ENCODE measurements at places on chromosomes 5 and 9. TPM values are rescaled to one million over a fixed set of nuclear protein-coding genes. Genes with fewer than 3 reads are reported as not detected.

- DNase-seq, result no peak
Observed at GRCh38 chr9:131198041-131198715, 72.8 kb downstream of the NUP214 start.

DNA sequence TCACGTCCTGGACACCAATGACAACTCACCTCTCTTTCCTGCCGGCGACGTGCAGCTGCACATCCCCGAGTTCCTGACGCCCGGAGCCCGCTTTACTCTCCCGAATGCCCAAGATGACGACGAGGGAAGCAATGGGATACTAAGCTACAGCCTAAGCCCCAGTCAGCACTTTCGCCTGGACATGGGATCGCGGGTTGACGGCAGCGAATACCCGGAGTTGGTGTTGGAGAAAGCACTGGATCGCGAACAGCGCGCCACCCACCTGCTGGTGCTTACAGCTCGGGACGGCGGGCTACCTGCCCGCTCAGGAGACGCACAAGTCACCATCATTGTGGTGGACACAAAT is 1.1 kb downstream of the PCDHAC1 start:
- DNase-seq, result no peak

DNA sequence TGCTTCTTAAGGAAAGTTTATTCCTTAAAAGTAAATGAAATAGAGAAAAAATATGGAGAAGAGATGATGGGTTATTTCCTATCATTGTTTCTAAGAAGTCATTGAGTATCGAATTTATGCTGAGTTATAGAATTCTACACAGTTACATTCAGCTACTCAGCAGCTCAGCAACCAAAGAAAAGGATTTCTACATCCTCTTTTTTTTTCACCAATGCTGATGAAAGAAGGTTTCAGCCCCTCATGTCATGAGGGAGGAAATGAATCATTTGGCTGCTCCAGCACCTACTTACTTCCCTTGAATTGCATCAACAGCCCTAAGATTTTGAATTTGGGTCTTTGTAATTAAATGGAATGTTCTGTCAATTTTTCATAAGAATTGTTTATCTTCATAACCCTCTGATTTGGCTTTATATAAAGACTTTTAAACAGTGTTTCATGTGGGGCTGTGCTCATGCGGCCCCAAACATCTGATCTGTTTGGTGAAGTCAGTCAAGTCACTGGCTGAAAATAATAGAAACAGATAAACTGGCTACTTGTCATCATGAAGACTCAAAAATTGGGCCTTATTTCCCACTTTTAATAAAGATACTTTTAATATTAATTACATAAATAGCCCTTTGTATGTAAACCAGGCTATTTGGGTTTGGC is 18.5 kb upstream of the SNX2 start:
- no peak for DNase-seq

DNA sequence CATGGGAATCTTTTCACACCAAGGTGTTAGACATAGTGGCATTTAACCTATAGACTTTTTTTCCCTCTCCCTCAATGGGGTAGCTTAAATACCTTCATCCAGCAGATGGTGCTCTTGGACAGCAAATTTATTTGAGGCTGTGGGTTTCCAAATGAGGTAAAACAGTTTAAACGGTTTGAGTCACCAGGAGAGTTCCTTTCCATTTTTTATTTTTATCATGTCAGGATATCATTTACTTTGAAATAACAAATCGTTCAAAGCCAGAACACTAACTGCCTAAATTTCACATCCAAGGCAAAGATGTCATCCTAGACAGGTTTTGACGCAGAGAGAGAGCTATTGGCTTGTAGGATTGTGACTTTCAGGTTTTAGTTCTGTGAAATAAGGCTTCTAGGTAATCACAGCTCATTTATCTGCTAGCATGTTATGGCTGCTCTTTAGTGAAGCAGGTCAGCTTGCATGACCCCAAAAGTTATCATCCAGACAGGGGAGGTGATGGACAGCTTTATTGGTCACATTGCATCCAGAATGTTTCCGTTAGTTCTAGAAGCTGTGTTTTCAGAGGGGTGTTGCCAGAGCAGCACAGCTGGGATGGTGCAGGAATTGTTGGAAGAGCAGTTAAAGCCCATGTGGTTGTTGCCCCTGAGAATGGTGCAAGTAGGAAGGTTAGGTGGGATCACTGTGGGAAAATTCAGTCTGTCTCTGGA is 69.8 kb downstream of the KDM4C start:
- no peak for DNase-seq

- no peak for DNase-seq
Observed at GRCh38 chr5:198516-199196, 7.4 kb downstream of the LRRC14B start.

DNA sequence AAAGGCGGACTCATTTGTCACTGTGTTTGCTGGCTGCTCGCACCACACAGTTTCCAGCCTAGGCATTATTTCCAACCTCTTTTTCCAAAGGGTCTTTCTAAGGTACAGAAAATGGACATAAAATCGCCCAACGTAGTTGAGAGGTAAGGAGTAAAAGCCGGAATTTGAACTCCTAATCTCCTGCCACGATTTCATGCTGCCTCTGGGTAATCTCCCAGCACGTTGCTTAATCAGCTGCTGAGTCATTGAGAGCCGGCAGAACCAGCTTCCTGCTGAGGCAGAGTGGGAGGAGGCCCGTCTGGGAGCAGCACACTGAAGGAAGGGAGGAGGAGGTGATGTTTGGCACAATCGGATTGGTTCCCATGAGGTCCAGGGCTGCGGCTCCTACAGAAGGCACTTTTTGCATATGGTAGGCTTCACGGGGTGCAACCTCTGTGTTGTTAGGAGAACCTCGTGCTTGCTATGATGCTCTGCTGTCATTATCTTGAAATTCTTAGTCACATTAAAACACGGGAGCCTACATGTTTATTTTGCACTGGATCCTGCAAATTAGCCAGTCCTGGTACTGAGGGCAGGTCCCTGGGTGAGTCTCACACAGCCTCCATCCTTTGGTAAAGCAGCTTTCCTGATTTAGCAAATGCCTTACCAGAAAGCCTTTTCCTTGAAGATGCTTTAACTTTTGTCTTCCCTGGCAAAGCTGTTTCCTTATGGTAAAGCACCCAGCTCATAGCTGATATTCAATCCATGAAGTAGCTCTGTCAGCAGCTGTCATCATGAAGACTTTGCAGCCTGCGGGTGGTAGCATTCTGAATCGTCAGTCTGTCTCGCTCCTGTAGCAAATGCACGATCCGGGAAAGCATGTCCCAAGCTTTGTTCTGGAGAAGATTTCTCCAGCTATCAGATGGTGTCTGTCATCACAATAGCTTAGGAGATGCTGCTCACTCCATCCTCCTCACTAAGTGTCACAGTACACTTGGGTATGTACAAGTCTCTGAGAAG is 191.6 kb upstream of the MSX2 start:
- DNase-seq, result peak; percentile 69

- peak; percentile 60 for DNase-seq
Observed at GRCh38 chr5:14739538-14739937, 75.0 kb downstream of the OTULIN start.

DNA sequence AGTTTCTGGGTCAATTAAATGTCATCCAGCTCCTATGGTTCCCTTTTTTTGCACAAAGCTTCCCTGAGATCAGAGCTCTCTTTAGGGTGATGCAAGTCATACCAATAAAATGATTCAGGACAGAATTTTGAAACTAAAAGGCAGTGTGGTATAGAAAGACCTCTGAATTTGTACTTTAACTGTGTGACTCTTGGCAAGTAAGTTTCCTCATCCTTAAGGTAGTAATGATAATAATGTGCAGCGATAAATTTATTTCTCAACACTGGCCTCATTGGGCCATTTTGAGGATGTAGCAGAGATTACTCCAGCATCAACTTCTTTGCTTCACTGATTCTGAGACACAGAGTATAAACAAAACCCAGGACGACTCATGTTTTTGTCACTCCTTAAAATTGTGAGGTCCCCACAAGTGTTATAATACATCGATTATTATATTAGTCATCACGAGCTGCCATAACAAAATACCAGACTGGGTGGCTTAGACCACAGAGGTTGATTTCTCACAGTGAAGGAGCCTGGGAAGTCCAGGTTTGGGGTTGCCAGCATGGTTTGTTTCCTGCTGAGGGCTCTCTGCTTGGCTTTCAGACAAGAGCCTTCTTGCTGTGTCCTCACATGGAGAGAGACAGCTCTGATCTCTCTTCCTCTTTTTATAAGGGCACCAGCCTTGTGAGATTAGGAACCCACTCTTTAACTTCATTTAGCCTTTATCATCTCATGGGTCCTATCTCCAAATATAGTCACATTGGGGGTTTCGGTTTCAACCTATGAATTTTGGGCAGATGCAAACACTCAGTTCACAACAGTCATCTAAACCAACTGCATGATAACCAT is 293.0 kb downstream of the ZNF608 start:
- DNase-seq, result no peak

DNA sequence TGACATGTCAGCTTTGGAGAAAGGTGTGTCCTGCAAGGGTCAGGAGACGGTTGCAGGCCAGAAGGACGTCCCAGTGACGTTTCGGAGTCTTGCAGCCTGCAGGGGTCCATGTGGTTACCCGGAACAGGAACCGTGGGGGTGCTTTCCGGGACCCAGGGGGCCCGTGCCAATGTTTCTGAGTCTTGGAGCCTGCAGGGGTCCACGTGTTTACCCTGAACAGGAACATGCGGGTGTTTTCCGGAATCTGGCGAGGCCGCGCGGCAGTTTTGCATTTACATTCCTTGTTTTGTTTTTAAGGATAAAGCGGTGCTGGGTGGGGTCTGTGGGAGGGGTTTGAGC is 30.6 kb downstream of the NKD2 start:
- DNase-seq, result no peak

- no peak for DNase-seq
Observed at GRCh38 chr5:154937186-154937717, 759 bp downstream of the GEMIN5 start.

- DNase-seq, result no peak
Observed at GRCh38 chr9:96067600-96067999, 192.1 kb downstream of the ERCC6L2 start.

GRCh38 chr9:81128701-81129100 is 560.6 kb downstream of the TLE1 start:
- no peak for DNase-seq

- DNase-seq, result no peak
Observed at GRCh38 chr9:92026206-92027002, 76.4 kb upstream of the ROR2 start.

GRCh38 chr5:68067976-68068603 is 147.5 kb upstream of the PIK3R1 start:
- no peak for DNase-seq

GRCh38 chr5:169181814-169182213 is 119.1 kb downstream of the SLIT3 start:
- DNase-seq, result no peak

- DNase-seq, result no peak
Observed at GRCh38 chr9:78363221-78363620, 66.3 kb downstream of the PSAT1 start.

- DNase-seq, result no peak
Observed at GRCh38 chr5:178450121-178451028, 139.8 kb downstream of the COL23A1 start.

DNA sequence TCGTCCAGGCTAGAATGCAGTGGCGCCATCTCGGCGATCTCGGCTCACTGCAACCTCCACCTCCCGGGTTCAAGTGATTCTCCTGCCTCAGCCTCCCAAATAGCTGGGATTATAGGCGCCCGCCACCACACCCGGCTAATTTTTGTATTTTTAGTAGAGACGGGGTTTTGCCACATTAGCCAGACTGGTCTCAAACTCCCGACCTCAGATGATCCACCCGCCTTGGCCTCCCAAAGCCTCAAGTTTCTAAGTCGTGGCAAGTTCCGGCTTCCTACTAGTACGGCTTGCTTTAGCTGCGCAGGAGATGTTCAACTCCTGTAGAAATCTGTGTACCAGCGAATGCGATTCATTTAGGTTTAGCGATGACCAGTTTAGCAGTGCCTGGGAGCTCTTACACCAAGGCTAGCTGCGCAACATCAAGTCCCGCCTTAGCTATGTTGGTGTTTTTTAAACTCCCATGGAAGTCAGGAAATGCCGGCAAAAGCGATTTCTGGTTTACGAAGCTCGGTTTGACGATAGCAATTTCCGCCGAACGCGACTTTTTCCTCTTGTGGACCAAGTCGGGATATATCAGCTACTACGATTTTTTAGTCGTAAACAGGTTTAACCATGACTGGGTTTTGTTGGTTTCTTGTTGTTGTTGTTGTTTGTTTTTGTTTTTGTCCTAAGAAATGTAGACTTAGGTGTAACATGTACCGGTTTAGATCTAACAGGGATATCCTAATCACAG is 46.4 kb downstream of the ANXA2R start:
- no peak for DNase-seq

DNA sequence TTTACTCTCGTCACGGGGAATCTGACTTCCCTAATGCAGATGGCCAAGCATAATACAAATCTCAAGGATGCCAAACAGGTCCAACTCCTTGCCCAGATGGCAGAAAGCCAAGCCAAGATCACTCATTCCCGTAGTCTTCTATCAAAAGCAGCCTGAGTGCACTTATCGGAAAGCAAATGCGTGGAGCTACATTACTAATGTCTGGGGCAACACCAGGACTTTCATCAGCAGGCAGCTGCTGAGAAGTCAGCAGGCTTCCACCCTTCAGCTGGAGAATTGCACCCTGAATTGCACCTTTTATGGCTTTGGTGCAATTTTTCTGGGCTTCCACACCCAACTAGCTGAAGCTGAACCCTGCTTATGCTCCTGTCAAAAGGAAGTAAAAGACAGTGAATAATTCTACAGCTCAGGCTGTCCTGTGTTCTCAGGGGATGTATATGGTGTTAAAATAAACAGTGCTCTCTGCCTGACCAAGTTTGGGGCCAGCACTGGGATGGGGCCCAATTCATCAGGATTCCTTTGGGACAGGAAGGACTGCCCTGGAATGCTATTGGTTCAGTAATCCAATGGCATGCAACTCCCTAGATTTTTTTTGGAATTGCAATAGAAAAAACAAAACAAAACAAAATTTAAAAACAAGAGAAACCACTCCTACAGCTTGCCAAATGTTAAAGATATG is 92.6 kb downstream of the DPYSL3 start:
- DNase-seq, result no peak

DNA sequence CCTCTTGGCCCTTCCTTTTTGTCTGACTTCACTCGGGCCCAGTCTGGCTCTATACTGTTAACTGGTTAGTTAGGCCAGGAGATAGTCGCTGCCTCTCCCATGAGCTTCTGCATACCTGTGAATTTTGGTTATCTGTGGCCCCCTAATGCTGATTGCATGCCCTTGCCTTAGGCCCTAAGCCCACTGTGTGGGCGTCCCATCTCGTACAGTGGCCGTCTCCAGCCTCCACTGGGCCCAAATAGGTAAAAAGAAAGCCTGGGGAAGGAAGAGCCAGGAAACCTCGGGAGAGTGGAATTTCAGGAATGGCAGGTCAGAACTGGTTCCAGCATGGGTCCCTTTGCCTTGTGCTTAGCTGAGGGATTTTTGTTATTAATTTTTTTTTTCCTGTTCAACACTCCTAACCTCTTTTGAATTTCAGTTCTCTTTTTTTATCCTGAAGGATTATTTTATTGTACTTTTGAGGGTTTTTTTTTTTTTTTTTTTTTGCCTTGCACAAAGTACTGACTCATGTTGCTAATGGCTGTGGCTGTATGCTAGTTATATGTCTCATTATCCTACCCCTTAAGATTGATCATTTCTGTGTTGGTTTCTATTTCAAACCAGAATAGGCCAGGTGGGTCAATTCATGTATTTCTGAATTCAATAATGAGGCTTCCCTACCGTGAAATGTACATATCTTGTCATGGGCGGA is 3.4 kb downstream of the PRRC2B start:
- DNase-seq, result no peak

OR1J2 gene
- polyA plus RNA-seq, result not detected

PROB1 gene
- 18.9 TPM for polyA plus RNA-seq

ADGRV1 gene
- polyA plus RNA-seq, result not detected
